IPS-NIHi11 (cell line): ENCODE measurements at places on chromosomes 13 and 19.

GRCh38 chr19:45638930-45639729, at the start of gene EML2:
Gene EML2, minus strand, starts transcription at chr19:45639397. Its CDS starts 21 bp downstream, at chr19:45639376.
- peak; percentile 70 for DNase-seq

DNA sequence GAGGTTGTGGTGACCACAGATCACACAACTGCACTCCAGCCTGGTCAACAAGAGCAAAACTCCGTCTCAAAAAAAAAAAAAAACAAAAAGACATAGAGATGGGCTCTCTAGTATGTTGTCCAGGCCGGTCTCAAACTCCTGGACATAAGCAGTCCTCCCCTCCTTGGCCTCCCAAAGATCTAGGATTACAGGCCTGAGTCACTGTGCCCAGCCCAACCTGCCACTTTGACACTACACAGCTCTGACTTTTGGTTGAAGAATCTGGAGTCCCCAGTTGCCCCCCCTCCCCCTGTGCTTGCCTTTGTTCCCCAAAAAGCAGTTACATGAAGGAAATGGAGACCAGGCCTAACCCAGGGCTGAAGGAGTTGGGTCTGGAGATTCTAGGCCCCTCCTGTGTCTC, 12.9 kb downstream of the CARM1 start:
- no peak for DNase-seq

- no peak for DNase-seq
Observed at GRCh38 chr13:50664951-50665350, 178.5 kb downstream of the DLEU7 start.

DNA sequence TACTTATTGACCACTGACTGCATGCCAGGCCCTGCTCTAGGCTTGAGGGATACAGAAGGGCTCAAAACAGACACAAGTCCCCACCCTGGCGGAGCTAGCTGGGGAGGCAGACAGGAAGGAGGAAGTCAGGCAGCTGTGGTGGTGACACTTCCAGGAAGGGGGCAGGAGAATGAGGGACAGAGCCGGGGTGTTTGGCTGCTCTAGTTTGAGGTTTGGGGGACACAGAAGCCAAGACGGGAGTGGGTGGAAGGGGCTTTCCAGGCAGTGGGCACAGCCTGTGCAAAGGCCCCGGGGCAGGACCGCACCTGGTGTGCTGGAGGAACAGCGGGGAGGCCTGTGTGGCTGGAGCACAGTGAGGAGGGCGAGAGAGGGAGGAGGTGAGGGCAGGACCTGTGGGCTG, 4.0 kb downstream of the MRPL54 start:
- DNase-seq: no peak

GRCh38 chr19:39017026-39017425, 15.3 kb downstream of the FBXO27 start:
- no peak for DNase-seq

- peak; percentile 13 for DNase-seq
Observed at GRCh38 chr13:37263871-37264270, 158.4 kb upstream of the CSNK1A1L start.

- DNase-seq: no peak
Observed at GRCh38 chr13:62997696-62998095, 1582.0 kb upstream of the PCDH20 start.

DNA sequence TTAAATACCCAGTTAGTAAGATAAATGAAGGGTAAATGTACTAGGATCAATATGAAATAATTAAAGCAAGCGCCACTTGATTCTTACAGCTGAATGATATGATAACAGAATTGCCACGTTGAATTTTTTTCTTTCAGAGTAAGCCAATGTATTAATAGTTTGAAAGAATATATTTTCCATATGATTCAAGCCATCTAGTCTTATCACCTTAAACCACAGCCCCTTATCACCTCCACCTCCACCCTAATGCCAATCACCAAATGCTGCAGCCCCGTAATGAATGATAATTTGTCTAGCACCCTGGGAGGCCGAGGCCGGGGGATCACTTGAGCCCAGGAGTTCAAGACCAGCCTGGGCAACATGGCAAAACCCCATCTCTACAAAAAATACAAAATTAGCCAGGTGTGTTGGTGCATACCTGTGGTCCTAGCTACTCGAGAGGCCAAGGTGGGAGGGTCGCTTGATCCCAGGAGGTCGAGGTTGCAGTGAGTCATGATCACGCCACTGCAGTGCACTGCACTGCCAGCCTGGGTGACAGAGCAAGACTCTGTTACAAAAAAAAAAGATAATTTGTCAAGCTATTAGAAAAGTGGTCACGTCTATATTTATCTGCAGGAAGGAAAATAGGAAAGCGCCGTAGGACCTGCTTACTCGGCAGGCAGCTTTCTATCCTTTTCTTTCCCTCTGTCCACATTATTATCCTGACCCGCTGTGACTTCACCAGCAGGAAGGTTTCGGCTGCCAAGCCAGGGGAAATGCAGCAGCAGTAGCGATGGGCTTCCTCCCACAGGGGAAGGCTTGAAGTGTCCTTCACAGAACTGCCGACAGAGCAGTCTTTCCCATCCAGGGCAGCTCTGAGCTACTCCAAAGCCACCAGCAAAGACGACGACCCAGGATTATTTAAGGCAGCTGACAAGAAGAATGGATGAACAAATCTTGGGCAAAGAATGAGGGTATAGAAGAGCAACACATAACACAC, 19.7 kb upstream of the CLN5 start:
- DNase-seq: no peak

DNA sequence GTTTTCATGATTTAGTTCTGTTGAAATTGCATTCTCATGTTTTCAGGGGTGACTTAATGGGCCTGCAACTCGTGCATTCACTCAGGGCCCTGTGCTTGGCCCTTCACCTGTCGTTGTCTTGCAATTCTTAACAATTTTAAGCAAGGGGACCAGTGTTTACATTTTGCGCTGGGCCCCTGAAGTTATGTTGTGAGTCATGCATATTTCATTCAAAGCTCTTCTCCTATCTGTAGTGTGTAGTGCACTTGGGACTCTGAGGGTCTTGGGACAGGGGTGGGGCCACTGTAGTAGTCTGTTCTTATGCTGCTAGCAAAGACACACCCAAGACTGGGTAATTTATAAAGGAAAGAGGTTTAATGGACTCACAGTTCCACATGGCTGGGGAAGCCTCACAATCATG, 211.2 kb upstream of the RXFP2 start:
- no peak for DNase-seq

DNA sequence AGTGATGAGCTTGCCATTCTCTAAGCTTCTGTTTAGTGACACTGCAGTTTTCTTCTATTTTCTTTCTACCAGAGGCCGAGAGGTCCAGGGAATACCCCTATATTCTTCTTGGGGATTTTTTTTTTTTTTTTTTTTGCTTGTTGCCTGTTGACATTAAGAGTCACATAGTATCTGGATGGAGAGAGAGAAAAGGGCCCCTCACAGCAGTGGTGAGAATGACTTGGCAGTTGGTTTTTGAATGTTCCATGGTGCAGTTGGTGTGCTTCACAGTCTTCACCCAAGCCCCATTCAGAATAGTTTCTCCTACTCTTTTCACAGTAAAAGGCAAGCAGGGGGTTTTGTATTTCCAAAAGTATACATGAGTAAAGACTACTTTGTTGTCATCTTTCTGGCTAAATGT, 577.9 kb downstream of the LMO7 start:
- no peak for DNase-seq

DNA sequence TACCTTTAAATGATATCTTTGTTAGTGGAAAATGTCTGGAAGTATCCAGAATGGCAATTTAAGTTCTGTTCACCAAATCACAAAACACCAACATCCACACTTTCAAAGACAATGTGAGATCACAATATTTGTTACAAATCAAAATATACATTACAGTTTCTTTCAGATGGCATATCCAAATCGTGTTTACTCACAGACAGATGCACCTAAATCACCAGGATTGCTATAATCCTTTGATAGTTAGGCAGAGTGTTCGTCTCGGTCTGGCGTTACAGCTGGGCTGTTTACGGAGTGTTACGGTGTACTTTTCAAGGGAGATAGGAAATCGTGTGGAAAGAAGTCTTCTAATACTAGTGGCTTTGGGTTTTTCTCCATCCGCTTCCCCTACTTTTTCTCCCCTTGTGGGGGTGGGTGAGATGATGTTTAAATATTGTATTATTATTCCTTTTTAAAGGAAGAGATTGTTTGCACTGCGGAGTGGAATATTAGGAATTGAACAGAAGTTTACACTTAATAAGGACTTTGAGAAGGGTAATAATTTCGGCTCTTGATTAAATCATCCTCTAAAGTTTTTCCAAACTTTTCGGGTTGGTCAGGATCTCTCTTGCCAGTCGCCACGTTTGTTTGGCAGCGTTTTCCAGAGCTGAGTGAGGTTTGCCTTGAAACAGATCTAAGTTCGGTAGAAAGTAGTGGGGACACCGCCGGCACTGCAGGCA, 1.8 kb downstream of the MAB21L1 start:
- no peak for DNase-seq

DNA sequence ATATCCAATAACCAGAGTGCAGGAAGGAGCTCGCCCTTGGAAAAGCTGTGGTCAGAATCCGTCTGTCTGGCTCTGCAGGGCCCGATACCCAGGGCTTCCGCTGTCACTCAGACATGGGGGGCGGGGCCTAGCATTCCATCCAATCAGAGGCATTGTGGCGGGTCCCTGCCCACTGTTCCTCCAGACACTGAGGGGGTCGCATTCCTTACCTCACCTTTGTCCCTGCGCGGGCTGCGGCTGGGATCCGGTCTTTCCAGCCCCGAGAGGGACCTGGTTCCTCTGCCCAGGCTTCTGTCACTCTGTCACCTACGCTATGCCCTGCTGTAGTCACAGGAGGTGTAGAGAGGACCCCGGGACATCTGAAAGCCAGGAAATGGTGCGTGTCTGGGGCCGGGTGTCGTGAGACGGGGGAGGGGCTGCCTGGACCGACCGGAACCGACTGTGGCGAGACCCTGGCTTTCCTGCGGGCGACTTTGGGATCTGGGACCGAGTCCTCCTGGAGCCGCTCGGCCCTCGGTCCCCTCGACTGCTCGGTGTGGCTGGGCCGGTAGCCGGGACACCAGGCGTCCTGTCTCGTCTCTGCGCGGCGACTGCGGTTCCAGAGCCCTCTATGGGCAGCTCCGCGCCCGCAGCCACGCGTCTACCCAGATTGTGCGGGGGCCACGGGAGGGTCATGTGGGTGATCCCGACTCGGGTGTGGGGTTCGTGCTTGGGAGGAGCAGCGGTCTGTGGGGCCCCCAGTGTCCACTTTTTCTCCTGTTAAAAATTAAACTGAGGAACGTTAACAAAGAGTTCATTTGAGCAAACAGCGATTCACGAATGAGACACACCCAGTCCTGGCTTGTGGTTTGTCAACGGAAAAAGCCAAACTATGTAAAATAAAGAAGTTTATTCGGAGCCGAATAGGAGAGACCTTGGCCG, at the start of gene ZNF69:
Gene ZNF69, plus strand, starts transcription at position 172 of the 921 bp plus-strand sequence. Its CDS starts 142 bp downstream, at position 314.
- peak; percentile 93 for DNase-seq
